ENCODE measurements at places on chromosomes 2 and 18. TPM values are rescaled to one million over a fixed set of nuclear protein-coding genes. Genes with fewer than 3 reads are reported as not detected.

DNA sequence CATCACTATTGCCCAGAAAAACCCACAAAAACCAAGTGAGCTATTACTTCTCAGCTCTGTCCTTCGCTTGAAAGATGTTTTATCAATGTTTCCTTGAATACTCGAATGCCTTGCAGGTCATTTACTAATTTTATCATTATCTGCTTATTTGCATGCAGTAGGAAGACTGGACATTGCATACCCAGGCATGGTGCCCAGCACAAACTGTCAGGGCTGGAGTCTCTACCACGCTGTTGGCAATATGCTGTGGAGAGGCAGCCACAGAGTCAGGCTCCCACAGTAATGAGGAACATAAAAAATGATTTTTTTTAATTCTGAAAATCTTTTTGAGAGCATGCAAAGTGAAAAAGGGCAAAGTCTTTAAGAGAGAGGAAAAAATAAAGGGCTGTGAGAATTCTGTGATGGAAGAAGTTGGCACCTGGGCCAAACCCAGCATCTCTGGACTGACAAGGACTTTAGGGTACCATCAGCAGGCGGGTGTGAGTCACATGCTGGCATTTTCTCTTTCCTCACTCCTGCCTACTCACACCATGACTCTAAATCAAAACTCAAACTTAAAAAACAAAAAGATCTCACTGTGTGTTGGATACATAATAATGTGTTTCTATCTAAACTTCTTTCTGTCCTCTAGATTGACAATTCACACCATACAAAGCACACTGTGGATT lies 709.8 kb upstream of the FANCL start:
- DNase-seq = no peak

GRCh38 chr2:239025096-239025801 lies 177.4 kb downstream of the TWIST2 start:
- DNase-seq = no peak

- no peak for DNase-seq
These were observed 105.0 kb upstream of the SMAD2 start for GRCh38 chr18:48035556-48035860.

- DNase-seq = no peak
These were observed 238.1 kb downstream of the KLHL29 start for GRCh38 chr2:23622966-23623675.

DNA sequence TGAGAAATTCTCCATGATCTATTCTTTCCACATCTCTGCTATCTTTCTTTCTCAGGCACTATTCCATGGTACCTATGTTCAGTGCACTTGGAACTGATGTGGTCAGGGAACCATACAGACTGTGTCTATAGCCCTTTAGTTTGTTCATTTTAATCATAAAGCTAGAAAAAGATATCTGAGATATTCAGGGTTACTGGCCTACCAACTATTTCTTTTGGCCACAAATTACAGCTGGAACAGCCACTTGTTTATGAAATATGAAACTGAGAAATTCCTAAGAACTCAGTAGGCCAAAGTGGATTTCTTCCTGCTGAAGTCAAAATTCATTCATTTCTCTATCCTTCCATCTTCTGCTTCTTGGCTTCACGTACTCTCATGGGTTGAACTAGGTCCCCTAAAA lies 22.8 kb upstream of the LYPD1 start:
- no peak for DNase-seq

GRCh38 chr2:187855689-187856088 lies 301.5 kb upstream of the TFPI start:
- no peak for DNase-seq

DNA sequence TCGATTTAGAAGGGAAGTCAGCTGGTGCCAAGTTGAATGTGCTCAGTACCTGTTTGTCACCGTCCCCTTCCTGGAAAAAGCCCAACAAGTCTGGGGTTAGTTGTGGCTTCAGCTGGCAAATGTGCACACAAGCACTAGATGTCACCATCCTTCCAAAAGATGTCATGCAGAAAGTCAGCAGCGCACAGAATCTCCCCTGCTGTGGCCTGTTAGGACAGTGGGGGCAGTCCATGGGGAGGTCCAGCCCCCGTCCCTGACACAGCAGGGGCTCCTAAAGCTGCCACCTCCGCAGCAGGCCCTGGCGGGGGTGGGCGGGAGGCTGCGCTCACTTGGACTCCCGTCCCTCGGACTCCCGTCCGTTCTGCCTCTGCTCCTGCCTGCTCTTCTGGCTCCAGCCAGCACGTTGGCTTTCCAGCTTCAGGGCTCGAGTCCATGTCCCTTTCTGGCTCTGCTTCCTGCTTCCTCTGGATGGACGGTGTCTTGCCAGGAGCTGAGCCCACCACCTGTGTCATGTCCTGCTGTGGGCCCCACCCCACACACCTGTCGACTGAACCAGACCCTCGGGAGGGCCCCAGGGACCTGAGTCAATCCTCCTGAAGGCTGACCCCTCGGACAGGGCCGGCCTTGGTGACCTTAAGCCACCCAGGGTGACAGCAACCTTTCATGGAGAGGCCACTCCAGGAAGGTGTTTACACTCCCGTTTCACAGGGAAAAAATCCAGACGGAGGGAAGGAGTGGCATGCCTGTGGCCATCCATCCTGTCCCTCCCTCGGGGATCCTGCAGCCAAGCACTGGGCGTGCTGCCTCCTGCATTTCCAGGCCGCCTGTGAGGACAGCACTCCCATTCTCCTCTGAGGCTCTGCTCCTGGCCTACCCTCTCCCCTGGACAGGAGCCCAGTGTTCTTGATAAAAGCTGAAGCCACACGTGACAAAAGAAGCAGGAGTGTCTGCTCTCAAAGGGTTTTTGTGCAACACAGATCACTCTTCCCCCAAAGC lies 8.5 kb downstream of the RAB17 start:
- DNase-seq = peak; percentile 31

DNA sequence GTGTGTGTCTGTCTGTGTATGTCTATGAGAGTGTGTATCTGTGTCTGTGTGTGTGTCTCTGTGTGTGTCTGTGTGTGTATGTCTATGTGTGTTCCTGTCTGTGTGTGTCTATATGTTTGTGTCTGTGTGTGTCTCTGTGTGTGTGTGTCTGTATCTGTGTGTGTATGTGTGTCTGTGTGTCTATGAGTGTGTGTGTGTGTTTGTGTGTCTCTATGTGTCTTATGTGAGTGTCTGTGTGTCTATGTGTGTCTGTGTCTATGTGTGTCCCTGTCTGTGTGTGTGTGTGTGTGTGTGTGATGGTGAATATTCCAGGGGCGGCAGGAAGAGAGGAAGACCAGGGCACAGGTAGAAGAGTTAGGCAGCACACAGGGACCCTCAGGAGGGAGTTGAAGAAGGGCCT lies 173.2 kb downstream of the MYCN start:
- no peak for DNase-seq

DNA sequence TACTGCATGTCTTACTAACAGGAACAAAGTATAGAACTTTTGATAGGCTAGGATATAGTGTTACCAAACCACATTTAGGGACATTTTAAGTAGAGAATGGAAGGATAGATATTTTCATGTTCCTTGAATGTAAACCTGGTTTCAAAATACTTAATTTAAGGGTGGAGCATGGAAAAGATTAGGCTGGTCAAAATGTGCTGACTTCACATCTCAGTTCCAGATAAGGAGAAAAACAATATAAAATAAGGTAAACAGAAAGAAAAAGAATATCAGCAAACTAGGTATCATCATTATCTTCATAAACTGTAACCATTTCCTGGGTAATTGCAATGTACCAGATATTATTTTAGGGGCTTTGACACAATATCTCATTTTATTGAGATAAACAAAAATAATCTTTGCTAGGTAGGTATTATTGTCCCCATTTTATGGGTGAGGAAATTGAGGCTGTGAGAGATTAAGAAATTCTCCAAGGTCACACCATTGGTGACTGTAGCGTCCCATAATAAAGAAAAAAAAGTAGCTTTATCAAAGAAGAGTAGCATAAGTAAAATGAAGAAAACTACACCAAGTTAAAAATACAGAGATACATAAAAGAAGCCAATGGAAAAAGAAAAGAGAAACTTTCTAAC lies 3.6 kb downstream of the PDE11A start:
- DNase-seq = no peak

DNA sequence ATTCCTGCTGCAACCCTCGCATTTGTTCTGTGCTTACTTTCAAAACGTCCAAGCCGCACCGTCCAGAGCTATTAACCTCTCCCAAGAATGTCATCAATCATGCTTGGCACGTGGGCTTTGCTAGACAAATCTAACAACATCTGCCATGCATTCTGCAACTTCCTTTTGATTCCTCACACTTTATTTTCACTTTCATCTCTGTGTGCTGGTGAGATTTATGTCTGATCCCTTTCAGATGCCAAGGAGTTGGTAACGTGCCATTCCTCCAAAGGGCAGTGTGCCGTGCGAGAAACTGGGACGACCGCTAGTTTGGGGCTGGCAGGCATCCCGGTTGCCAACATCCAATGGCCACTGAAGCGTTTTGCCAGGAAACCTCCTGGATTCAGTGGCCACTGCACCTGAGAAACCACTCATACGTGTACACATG lies 230.0 kb upstream of the PARD3B start:
- no peak for DNase-seq

DNA sequence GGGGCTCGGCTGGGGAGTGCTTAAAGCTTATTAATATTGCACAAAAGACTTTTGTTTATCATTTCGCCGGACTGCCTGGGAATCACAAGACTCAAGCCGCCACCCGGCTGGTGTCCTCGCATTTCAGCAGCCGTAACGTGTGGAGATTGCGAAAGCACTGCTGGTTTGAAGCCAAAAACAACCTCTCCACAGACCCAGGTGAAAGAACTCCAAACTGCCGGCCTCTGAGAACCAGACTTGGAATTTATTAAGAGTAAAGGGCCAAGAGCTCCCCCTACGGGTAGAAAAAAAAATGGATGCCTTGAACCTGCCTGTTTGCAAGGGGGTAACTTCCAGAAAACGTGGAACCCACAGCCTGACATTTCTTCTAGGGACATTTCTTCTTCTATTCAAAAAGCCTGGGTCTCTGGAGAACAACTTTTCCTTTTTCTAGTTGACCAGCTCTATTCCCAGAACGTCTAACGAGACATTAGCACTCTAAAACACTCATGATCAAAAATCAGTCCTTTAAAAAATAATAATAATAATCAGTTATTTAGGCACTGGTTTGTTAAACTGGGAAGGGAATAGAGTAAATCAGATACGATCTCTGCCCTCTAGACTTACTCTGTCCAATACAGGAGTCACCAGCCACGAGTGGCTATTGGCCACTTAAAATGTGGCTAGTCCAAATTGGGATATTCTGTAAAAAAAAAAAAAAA lies 216.3 kb downstream of the C1D start:
- DNase-seq = peak; percentile 22

- peak; percentile 51 for DNase-seq
These were observed 51.8 kb downstream of the PKDCC start for GRCh38 chr2:42099438-42100173.

GRCh38 chr2:157260533-157261198 lies 3.2 kb downstream of the GALNT5 start:
- DNase-seq = no peak

DNA sequence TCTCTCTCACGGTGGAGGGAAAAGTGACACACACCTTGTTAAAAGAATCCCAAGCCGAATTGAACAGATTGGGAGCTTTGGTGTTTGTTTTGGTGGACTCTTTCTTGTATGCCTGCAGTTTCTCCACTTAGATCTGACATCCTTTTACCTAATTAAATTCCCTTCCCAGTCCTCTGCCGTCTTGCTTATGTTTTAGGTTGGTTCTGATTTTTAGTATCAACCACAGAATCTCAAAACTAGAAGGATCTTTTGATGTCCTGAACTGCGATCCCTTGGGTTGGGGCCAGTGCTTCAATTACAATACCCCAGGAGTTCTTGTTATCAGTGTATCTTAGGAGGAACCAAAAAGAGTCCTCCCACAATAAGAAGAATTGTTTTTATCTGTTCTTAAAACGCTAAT lies 112.3 kb downstream of the PRKCE start:
- DNase-seq = no peak

DNA sequence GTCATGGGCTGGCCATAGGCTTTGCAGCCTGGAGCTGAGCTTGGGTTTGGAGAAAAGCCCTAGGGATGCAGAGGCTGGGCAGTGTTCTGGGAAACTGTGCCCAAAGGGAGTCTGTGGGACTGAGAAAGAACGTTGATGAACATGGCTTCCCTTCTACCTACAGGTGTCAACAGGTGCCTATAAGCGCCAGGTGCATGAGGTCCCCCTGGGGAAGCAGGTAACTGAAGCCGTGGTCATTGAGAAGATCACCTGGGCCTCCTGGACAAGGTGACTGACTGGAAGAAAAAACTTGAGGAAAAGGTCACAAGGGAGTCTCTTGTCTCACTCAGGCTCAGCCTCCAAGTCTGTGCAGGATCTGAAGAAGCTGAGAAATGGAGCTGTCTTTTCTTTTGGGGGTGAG lies 83.4 kb downstream of the RTN4 start:
- no peak for DNase-seq

- DNase-seq = no peak
These were observed 35.7 kb downstream of the ATP8B1 start for GRCh38 chr18:57767259-57768050.

GRCh38 chr2:47155091-47155876 lies at the start of gene STPG4:
Gene STPG4 (minus strand): TSS chr2:47155308. CDS start chr2:47155251, 57 bp downstream.
- DNase-seq = no peak

DNA sequence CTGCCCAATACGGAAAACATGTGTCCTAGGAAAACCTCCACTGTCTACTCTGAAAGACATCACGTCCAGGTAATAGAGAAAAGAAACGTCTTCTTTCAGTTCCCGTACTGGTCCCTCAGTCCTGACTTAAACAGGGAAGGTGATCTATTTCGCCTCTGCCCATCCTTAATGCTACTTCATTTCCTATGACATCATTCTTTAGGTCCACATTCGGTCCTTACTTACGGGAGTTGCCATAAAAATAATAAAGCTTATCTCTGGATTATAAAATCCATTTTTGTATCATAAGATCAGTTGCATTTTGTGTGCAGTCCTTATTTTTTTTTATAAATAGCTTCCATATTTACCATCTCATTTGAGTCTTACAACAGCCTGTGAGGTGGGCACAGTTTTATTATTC lies 3.7 kb downstream of the TGFA start:
- no peak for DNase-seq

Gene FAM168B
- polyA plus RNA-seq = 33.2 TPM

Gene SCYGR4
- polyA plus RNA-seq = not detected

Gene CHMP3
- 115 TPM for polyA plus RNA-seq

Gene SP140
- 7.3 TPM for polyA plus RNA-seq

Gene IL1B
- 435 TPM for polyA plus RNA-seq

Gene ZNF521
- not detected for polyA plus RNA-seq

Gene NGEF
- not detected for polyA plus RNA-seq

Gene OTOS
- not detected for polyA plus RNA-seq

Gene FEV
- polyA plus RNA-seq = not detected

Gene SP110
- 39.1 TPM for polyA plus RNA-seq

Gene MOGAT1
- polyA plus RNA-seq = not detected

Gene LRRTM4
- polyA plus RNA-seq = not detected

Gene CXCR1
- 0.44 TPM for polyA plus RNA-seq

Gene ABCA12
- polyA plus RNA-seq = not detected

All from CD14-positive monocyte (primary cell).